ENCODE measurements at places on chromosomes 11 and 22.

DNA sequence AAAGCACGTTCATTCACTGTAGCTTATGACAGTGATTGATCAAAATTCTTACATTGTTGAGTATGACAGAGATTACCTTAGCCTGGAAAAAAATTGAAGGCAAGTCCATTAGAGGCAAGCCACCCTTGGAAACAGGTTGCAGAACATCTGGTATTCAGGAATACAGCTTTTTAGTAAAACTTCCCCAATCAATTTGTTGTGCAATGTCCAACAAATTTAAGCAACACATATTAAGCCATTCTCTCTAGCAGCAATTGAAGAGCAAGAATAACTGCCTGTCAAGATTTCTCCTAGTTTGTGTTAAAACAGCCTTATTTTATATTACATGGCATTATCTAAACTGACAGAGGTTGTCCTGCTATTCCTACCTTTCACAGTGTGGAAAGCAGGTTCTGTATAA is 37.0 kb downstream of the BCL2L13 start:
- DNase-seq = peak; percentile 54

- DNase-seq = no peak
These were observed 9.2 kb upstream of the APOL5 start for GRCh38 chr22:35708453-35708852.

DNA sequence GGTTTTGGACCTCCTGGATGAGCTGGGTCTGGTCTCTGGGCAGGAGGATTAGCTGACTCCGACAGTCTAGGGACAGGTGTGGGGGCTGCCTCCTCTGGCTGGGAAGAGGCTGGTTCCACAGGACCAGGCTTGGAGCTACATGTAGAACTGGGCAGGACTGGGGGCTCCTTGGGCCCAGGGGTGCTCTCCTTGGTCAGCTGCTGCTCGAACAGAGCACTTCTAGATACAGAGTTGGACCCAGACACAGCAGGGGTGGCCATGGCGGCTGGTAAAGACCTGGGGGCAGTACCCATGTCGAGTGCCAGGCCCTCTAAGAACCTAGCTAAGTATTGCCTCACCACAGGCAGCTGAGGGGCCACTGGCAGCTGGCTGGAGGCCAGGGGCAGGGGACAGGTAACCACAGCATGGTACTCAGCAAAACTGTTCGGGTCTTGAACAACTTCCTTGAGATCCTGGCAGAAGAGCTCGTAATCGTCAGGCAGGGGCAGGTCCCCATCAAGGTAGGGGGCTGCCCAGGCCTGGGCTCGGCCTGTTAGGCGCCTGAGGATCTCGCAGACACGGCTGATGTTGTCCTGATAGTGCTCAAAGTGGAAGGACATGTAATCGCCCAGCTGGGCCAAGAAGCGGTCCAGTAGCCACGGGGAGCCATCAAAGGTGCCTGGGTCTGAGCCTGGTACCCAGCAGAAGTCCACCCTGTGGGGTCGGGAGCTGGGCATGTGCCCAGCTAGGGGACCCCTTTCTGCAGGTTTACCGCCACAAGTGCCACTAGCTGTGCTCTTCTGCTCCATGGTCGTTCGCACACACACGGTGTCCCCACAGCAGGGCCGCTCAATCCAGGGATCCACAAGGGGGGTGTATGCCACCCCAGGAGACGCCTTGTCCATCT is 3.1 kb downstream of the GNB1L start:
- DNase-seq = no peak

DNA sequence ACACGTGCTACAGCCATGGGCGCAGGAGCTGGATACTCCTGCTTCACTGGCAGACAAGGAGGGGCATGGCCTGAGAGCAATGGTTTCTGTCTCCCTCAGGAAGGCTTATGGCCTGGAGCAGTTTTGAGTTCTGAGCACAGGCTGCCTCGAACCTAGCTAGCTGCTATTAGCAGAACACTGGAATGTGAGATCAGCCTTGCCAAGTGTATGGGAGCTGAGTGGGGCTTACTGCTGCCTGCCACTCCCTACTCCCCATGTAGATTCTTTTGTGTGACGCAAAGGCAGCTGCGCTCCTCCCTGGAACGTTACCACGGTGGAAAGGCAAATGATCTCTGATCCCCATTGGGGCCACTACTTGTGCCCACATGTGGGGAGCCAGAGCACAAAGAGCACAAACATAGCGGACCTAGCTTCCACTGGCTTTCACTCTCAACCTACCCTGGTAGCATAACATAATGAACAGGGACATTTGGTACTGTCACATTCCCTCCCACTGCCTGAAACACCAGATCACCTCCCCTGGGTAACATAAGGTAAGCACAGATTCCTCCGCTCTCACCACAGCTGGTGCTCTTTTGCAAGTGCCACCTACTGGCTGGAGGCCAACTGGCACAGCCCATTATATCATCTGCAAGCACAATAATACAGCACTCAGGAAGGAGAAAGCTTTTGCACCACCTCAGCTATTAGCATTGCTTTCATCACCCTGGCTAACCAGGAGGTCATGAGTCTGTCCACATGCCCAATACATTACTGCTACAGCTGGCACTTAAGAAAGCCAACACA is 84.6 kb upstream of the GUCY1A2 start:
- DNase-seq = no peak

DNA sequence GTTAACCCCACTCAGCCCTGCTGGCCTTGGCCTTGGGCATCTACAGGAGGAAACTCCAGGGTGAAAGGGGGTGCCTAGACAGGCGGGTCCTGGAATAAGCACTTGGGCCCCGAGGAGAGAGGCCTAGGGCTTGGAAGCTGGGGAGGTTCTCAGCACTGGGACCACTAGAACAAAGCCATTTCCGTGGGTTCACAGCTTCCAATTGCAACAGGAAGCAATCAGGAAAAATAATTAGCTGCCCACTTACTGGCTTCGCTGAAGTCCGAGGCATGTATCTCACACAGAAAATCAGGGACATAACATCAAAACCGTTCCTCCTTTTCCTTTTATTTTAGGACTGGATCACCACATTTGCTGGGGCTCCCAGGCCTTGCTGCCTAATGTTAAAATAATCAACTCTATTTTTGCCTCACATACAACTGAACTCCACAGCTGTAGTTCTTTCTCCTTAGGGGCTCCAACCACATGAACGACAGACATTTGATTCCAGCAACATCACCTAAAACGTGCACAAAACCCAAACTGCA is 161.1 kb upstream of the GRK3 start:
- no peak for DNase-seq

- DNase-seq = no peak
These were observed 180.0 kb downstream of the MN1 start for GRCh38 chr22:27621486-27622070.

DNA sequence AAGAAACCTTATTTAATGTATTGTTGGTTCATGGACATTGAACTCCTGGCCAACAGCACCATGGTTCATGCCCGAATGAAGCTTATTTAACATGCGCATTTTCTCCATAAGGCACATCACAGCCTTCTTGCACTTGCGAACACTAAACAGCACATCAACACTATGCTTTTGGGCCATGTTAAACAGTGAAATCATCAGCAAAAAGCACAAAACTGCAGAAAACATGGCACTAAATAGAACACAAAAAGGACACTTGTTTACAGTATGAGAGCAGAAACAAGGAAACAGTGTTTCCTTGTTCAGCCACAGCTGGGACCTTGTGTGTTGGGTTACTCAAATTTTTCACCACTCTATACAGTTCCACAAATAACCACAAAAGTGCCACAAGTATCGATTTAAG is 122.3 kb downstream of the MSANTD4 start:
- DNase-seq = no peak

- peak; percentile 61 for DNase-seq
These were observed 42.6 kb downstream of the SC5D start for GRCh38 chr11:121334973-121335710.

- no peak for DNase-seq
These were observed 12.0 kb upstream of the RFPL2 start for GRCh38 chr22:32216911-32217310.

- no peak for DNase-seq
These were observed 16.6 kb downstream of the PAK1 start for GRCh38 chr11:77457340-77457739.
